NB4 (cell line): ENCODE measurements at places on chromosomes 5 and 9.
A peak's percentile ranks its signal among the peaks of the same experiment; 100 is the strongest.

GRCh38 chr9:14369011-14369410, 55.1 kb upstream of the NFIB start:
- DNase-seq = no peak

DNA sequence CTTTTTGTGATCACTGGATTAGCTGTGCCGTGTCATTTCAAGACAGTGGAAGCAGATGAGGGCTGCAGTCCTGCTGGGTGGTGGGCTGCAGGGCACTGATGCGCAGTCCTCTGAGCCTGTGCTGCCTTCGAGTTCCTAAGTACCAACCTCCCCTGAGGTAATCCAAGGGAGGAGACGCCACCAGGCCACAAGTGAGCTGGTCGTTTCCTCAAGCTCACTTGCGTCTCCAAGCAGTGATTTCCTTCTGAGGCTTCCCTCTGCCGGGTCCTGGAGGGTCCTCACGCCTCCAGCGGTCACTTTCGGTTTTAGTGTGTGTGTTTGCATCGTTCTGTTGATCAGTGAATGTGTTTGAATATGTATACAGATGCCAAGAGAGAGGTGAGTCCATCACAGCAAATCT, 115.7 kb downstream of the TRIO start:
- no peak for DNase-seq

GRCh38 chr9:34995670-34996060, 6.1 kb downstream of the DNAJB5 start:
- DNase-seq = peak; percentile 67

DNA sequence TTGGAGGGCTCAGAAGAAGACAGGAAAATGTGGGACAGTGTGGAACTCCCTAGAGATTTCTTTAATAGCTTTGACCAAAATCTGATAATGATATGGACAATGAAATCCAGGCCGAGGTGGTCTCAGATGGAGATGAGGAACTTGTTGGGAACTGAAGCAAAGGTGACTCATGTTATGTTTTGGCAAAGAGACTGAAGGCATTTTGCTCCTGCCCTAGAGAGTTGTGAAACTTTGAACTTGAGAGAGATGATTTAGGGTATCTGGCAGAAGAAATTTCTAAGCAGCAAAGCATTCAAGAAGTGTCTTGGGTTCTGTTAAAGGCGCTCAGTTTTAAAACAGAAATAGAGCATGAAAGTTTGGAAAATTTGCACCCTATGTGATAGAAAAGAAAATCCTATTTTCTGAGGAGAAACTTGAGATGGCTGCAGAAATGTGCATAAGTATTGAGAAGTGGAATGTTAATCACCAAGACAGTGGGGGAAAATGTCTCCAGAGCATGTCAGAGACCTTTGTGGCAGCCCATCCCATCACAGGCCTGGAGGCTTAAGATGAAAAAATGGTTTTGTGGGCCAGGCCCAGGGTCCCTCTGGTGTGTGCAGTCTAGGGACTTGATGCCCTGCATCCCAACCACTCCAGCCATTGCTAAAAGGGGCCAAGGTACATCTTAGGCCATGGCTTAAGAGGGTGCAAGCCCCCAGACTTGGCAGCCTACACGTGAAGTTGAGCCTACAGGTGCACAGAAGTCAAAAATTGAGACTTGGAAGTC, 463.7 kb upstream of the TLE4 start:
- no peak for DNase-seq

- DNase-seq = no peak
Observed at GRCh38 chr5:14464671-14465070, 116.9 kb upstream of the OTULINL start.

- no peak for DNase-seq
Observed at GRCh38 chr9:5336688-5337087, 3.0 kb downstream of the RLN1 start.

GRCh38 chr5:39016587-39017275, 57.5 kb downstream of the RICTOR start:
- DNase-seq = no peak

DNA sequence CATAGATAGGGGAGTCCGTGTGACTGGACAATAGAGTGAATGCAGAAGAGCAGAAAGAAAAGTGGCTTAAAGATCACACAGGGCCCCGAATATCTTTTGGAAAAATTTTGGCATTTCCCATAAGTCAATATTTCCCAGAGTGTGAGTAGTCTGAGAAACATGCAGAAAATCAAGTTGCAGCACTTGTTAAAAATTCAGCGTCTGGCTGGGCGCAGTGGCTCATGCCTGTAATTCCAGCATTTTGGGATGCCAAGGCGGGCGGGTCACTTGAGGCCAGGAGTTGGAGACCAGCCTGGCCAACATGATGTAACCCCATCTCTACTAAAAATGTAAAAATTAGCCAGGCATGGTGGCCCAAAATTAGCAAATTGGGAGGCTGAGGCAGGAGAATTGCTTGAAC, 227.0 kb downstream of the DRD1 start:
- no peak for DNase-seq

DNA sequence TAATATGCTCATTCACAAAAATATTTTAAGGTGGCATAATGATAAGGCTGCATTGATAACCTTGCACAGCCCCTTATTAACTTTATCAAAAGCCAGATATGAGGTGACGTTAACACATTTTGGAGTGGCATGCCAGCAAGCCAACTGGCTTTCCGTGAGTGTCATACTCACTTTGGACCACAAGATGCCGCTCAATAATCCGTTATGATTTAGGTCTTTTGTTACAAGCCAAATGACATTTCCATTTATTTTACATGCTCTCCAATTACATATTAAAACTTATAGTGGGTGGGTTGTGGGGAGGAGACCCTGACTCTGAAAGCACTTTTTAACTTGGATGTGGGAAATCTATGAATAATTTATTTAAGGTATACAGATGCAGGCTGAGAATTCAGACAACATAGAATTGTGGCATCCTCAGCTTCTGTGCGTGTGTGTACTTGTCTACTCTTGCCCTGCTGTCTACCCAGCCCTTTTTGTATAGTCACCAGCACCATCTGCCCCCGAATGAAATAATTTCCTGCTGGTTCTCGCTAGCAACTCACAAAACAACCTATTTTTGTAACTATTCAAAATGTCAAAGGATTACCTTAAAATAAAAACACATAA, 305.1 kb downstream of the PSAT1 start:
- DNase-seq = peak; percentile 39

GRCh38 chr5:41722359-41722950, 147.8 kb downstream of the OXCT1 start:
- no peak for DNase-seq

DNA sequence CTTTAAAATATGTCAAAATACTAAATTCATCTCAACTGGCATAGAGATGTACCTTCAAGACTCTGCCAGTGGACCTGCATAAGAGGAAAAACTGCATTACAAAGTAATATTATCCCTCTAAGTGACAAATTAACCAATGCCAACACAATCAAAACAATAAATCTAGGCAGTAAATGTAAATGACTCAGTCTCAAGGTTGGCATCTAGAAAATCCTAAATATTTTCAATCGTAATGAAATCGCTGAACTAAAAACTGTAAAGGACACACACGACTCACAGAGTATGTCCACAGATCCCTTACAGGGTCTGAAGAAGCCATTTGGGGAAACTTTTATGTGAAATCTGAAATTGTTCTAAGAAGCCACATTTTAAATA, 31.2 kb downstream of the ERMP1 start:
- DNase-seq = no peak

DNA sequence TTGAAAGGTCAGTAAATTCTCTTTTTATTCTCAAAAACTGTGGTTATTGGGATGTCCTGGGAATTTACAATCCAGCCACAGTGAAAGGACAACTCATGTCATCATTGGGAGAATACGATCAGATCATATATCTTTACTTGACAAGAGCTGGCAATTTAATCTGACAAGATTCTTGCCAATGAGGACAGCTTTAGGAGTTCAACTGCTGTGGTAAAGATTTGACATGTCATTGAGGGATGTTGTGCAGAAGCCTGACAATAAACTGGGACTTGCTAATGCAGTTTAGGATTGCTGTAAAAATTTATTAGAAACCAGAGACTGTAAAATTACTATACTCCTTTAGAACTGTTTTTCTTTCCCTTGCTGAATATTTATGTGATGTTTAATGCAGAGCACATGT, 1131.0 kb downstream of the MAT2B start:
- DNase-seq = no peak

GRCh38 chr5:133051061-133051541, 712 bp upstream of the HSPA4 start:
- no peak for DNase-seq

DNA sequence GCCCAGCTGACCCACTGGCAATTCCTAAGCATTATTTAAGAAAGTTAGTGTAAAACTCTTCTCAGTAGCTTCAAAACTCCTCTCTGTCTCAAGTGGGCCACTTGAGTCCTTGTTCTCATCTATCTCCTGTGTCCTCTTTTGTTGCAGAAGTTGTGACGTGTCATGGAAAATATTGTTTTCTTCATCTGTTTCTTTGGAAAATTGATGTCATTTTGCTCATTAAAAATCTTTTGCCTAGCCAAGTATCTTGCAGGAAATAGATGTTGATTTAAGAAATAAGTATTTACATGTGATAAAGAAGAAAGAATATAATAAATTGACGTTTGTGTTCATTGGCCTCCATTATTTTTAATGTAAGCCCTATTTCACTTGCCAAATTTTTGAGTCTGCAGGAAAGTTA, 1158.4 kb upstream of the SEMA6A start:
- DNase-seq = no peak

GRCh38 chr9:16063241-16063591, 510.4 kb downstream of the CCDC171 start:
- DNase-seq = no peak
